Stimulated activated CD8-positive, alpha-beta memory T cell treated with anti-CD3 and anti-CD28 coated beads, Interleukin-4, amount 100 ng/mL, for 4 hours (primary cell): ENCODE measurements at places on chromosomes 4 and X.

DNA sequence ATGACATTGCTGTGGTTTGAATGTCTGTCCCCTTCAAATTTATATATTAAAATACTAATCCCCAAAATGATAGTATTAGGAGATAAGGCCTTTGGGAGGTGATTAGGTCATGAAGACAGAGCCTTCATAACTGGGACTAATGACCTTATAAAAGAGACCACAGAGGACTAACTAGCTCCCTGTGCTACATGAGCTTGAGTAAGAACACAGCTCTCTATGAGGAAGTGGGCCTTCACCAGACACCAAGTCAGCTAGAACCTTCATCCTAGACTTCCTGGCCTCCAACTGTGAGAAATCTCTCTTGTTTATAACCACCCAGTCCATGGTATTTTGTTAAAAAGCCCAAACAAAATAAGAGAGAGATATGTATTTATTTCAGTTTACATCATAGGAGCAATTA lies 242.2 kb upstream of the CTSO start:
- DNase-seq, result no peak

- no peak for DNase-seq
Measured at GRCh38 chr4:139563515-139563914, 7.5 kb upstream of the SETD7 start.

DNA sequence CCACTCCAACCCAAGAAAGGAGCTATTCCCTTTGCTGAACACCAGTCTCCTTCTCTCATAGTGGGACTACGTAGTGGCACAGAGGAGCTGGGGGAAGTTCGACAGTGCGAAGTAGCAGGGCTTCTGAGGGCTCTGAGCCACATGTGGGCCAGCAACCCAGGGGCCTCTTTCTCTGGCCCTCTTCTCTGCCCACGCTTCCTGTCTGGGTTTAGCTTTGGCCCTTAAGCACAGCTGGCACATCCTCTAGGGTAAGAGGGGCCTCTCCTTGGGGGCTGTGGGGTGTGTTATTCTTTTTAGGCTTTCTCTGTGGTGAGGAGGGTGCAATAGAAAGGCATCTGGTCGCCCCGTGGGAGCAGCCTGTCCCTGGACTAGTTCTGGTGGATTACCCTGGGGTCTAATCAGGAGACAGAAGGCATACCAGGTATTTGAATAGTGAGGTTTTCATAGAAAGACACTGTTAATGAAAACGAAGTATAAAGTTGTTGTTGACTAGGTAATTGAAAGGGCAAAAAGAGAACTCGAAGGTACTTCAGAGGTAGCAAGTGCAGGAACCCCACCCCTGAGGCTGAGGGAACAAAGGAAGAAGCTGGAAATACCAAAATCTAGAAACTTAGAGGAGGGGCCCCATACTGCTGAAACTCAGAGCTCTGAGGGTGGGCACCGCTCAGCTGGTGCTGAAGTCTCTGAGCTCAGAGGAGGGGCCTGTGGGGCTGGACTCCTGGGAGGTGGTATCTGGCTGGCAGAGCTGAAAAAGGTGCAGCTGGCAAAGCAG lies 151.9 kb upstream of the RPS6KA3 start:
- no peak for DNase-seq

DNA sequence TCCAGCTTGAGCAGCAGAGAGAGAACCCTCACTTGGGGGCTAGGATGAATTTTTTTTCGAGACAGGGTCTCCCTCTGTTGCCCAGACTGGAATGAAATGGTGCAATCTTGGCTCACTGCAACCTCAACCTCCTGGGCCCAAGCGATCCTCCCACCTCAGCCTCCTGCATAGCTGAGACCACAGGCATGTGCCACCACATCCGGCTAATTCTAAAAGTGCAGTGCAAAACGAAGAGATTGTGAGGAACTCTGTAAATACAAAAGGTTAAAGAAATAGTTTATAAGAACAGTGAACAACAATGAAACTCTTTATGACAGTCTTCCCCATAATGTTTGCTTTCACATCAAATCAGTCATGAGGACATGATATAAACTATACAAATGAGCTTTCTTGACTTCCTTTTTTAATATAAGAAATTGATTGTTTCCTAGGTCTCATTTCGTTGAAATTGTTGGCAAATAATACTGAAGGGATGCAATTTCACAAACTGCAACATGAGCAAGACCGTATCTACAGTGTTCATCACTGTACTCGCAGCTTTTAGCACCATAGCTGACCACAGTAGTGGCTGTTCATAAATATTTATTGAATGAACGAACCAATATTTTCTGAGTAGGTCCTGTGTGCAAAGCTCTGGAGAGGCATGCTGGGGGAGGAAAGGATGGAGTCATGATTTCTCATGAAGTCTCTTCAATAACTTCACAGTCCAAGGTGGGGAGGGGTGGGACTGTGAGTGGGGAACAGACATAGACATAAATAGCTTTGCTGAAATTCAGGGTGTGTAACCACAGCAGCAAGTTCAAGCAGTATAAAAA lies 116.1 kb downstream of the SHROOM3 start:
- DNase-seq, result no peak

DNA sequence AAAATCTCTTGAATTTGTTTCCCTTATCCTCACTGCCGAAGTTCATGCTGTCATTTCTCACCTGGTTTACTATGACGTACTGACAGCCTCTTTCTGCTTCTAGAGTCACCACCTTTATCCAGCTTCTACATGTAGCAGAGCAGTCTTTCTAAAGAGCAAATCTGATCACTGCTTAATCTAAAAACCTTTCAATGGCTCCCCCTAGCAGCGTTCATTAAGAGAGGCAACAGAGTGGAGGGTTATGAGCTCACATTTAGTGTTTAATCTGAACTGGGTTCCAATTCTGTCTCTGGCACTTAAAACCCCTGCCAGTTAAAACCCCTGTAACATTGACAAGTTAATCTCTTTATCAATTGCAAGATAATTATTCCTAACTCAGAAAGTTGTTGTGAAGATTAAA lies 4.4 kb downstream of the RBPJ start:
- DNase-seq, result no peak

- DNase-seq, result no peak
Measured at GRCh38 chr4:142293536-142293935, 552.6 kb downstream of the INPP4B start.
